Activated naive CD8-positive, alpha-beta T cell treated with anti-CD3 and anti-CD28 coated beads for 36 hours (primary cell): ENCODE measurements at places on chromosomes 3 and 15.
A peak's percentile ranks its signal among the peaks of the same experiment; 100 is the strongest.

DNA sequence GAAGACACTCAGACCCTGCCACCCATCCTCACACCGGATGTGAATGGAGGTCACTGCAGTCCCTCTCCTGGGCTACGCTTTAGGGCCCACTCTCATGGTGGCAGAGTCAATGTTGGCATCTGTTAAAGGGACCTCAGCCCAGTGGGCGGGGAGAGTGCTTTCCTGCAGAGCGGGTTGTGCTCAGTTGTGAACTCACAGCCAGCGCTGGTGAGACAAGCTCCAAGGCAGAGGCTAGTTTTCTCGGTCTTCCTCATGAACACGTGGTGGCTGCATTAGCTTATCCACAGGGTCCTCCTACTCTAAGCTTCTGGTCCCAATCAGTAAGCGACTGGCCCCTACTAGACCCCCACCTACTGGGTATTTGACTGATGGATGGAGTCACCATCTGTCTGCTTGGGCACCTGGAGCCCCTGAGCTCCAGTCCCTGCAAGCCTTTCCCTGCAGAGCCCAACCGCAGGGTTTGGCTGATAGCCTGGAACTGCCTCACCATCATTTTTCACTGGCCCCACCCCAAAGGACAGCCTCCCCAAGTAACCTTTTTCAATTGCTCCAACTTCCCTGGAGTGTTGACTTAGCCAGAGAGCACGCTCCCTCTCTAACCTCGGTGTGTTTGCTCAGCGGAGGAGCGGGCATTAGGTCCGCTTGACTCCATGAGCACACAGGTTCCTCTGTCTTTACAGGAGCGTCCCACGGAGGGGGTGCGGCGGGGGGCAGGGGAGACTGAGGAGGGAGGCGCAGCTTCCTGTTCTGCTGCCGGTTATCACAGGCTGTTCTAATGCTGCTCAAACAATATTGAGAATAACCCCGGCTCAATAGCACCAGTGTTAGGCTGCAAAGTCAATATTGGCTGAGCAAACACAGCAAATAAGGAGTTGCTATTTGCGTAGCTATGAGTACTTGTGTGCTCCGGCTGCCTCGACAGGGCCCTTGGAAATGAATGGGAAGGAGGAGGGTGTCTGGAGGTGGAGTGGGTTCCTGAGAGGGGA is 141.7 kb downstream of the RPLP1 start:
- no peak for DNase-seq

GRCh38 chr3:193872265-193872753 is 263.6 kb upstream of the HES1 start:
- DNase-seq = no peak

GRCh38 chr3:172218350-172219323 is 179.3 kb downstream of the FNDC3B start:
- no peak for DNase-seq

GRCh38 chr3:16871915-16872842 is 12.6 kb upstream of the PLCL2 start:
- no peak for DNase-seq

DNA sequence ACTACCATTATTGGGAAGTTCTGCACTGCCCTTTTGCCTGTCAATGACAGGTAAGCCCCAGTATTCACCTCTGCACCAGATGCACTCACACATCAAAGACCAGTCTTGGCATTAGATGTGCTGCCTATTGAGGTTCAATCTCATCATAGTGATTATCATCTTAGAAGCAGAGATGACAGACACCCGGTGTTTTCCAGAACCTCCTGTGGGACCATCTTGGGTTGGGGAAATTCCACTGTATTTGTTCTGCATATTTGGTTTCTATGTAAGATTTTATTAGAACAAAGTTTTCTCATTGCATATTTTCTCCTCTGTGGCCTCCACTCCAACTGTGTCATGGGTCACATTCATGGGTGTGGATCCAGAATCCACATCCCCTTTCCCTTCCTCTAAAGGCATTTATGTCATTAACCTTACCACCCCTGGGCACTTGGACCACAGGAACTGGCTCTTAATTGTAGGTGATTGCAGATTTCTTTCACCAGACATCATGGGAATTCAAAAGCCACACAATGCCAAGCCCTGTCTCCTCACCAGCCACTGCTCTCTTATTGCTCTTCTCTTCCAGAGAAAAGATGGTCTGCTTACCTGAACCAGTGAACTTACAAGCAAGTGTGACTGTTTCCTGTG is 31.2 kb downstream of the PLA1A start:
- no peak for DNase-seq

- no peak for DNase-seq
Observed at GRCh38 chr15:81893182-81893835, 152.5 kb downstream of the MEX3B start.

DNA sequence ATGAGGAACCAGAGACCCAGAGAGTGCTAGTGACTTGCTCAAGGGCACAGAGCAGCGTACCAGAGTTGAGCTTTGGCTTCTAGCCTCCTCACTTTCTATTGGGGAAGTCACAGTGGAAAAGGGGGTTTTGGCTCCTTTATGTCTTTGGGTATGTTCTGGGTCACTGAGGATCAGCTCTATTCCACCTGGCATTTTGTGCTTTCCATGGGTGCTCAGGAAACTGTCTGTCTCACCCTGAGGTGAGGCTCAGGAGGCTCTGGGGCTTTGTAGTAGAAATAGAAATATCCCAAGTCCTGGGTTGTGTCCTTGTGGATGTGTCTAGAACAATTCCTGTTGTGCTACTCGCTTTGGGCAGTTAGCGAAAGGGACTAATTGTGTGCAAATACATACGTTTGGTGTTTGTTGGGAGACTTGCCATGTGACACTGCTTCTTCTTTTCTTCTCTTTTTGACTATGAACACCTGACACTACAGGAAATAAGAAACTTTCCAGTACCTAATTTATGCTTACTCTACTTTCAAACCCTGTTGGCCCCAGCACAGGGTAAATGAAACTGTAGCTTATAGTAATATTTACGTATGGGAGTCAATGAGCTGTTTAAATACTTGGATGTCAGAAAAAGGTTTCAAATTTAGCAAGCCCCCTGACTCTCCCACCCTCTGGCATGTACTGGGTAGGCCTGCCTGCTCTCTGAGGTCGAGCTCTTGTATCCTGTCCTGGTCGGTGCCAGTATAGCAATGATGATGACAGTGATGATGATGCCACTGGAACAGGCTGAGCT is 35.6 kb downstream of the SMAD3 start:
- peak; percentile 79 for DNase-seq

GRCh38 chr3:134364936-134365765 is 9.1 kb downstream of the AMOTL2 start:
- DNase-seq = no peak

DNA sequence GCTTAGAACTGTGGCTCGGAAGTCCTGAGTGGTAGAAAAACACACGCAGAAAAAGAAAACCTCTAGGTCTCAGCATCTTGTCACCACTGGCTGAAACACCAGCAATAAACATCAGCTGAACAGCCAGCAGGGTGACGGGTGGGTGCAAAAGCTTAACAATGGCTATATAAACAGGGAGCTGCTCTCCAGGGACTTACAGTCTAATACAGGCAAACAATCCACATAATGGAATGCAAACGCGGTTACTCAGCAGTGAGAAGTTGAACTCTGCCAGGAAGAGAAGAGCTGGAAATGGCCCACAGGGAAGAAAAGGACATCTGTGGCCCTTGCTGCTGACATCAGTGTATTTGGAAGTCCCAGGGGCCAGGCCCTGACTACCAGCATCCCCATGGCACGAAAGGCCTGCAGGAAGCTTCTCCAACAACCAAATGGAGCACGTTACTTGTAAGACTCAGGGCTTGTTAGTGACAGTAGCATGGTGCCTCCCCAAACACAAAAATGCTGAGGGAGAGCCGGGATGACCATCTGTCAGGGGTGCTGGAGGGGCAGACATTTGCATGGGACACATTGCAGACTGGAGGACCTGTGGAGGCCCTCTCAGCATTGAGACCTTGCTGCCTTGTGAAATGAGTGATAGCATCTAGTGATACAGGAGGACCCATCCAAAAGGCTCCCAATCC is 3.0 kb downstream of the HEG1 start:
- no peak for DNase-seq

DNA sequence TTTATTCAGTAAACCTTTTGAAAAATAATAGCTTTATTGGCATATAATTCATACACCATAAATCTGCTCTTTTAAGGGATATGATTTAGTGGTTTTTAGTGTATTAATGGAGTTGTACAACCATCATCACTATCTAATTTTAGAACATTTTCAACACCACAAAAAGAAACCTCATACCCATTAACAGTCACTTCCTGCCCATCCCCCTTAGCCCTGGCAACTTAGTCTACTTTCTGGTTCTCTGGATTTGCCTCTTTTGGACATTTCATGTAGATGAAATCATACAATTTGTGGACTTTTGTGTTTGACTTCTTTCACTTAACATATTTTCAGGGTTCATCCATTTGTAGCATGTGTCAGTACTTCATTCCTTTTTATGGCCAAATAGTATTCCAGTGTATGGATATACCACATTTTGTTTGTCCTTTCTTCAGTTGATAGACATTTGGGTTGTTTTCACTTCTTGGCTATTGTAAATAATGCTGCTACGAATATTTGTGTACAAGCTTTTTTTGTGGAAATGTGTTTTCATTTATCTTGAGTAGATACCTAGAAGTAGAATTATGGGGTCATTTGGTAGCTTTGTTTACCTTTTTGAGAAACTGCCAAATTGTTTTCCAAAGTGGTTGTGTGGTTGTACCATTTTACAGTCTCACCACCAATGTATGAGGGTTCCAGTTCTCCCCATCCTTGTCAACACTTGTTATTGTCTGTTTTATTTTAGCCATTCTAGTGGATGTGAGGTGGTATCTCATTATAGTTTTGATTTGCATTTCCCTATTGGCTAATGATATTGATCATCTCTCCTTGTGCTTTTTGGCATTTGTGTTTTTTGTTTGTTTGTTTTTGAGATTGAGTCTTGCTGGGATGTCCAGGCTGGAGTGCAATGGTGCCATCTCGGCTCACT is 45.8 kb downstream of the SMAD3 start:
- DNase-seq = no peak

GRCh38 chr3:22887664-22888291 is 315.3 kb upstream of the UBE2E2 start:
- DNase-seq = no peak

GRCh38 chr3:159455741-159456181 is 532.9 kb upstream of the IL12A start:
- no peak for DNase-seq

GRCh38 chr3:82610236-82610635 is 848.8 kb upstream of the GBE1 start:
- no peak for DNase-seq

DNA sequence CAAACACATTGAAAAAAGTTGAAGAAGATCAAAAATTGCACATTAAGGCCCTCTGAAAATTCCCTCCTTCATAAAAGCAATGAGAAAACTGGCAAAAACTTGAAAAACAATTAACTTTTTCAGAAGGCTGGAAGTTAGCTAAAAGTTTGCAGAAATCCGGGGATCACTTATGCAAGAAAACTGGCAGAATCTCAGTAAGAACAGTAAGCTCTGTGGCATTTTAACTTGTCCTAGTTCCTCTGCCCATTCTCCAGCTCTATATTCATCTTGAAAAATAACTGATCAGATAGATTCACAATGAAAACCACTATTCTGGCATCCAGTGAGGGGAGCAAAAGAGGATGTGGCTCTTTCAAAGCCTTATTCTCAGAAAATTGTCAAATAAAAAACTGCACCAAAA is 566.8 kb downstream of the NTRK3 start:
- no peak for DNase-seq

DNA sequence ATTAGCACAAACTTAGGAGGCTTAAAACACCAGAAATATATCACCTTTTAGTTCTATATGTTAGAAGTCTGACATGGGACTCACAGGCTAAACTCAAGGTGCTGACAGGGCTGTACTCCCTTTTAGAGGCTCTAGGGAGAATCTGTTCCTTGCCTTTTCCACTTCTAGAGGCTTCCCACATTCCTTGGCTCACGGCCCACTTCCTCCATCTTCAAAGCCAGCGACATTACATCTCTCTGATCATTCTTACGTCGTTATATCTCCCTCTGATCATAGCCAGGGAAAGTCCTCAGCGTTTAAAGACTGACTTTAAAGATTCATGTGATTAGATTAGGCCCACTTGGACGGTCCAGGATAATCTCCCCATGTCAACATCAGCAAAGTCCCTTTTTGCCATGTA is 166.3 kb downstream of the GREM1 start:
- no peak for DNase-seq

GRCh38 chr3:107956991-107957900 is 133.6 kb downstream of the CD47 start:
- DNase-seq = no peak

DNA sequence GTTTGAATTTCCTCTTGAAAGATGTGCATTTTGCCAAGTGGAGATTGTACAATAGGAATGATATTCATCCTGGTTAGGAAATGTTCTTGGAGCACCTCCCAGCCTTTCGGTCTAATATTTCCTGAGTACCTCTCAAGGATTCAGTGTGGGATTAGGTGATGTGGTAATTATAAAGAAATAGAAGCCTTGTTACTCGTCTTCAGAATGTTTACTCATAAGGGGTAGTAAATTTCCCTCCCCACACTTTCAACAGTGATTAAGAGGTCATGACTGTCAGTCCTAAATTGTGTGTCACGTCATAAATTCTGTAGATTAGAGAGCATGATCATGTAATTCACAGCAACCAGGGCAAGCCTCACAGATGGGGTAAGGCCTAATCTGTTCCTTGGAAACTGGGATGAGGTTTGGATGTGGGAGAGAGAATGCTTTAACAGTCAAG is 633.1 kb upstream of the TBL1XR1 start:
- DNase-seq = no peak
